ENCODE measurements at places on chromosomes 11 and 22.

DNA sequence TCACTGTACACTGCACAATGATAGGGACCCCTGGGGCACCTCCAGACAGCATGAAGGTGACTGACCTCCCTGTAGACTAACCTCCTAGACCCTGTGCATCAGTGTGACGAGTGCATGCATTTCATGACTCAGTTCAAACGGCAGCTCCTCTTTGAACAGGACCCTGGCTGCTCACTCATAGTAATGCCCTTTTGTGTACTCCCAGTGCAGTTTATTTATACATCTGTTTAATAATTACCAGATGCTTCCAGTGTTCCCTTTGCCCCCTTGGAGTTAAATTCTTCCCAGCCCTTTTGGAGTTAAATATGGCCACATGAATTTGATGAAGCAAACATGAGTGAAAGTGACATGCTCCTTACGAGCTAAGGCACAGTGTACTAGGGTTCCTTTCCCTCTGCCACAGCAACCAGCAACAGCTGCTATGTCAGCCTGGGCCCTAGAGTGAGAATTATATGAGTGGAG, 72.4 kb downstream of the PANX1 start:
- peak; percentile 71 for DNase-seq

GRCh38 chr11:36711104-36711825, 113.2 kb upstream of the RAG2 start:
- no peak for DNase-seq

DNA sequence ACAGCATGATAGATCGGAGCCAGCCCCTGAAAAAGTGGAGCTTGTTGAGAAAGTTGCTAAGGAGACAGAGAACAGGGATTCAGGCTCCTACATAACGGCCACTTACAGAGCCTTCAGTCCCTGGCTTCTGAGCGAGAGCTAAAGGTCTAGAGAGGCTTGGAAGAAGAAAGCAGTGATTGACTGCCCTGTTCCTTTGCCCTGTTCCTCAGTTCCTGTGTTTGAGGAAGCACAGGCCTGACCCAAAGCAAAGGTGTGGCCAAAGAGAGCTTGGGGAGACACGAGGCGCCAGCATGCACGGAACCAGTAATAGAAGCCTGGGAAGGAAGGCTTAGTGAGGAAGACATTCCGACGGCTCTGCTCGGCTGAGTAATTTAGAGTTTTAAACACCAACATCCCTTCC, 74.1 kb upstream of the CSNK2A3 start:
- no peak for DNase-seq

DNA sequence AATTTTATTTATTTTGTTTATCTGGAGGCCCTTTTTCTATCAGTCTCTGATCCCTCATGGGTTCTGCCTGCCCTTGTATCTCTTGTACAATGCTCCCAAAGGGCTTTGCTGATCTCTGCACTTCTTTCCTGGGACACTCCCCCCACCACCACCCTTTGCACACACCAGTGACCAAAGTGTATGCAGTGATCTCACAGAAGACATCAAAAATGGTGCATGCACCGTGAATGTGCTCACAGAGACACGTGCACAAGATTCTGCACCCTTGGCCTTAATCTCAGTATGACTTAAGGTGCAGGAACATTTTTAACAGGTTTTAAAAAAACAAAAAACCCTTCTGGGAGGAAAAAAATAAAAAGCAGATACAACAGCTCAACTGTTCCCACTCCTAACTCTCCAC, 12.2 kb upstream of the ADSL start:
- DNase-seq = no peak

DNA sequence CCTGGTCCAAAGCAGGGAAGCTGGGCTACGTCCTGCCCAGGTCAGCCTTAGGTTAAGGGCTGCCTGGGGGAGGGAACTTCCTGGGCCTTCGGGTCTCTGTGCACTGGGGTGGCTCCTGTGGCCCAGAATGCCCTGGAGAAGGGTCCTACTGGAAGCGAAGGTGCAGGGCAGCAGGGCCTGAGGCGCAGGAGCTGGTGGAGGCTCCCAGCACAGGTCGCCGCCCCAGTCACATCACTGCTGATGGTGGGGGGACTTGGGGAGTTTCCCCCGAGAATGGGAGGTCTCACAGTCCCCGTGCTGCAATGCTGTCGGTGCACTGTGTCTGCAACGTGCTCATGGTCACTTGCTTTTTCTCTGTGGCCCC, 815 bp upstream of the SMIM38 start:
- DNase-seq = no peak

DNA sequence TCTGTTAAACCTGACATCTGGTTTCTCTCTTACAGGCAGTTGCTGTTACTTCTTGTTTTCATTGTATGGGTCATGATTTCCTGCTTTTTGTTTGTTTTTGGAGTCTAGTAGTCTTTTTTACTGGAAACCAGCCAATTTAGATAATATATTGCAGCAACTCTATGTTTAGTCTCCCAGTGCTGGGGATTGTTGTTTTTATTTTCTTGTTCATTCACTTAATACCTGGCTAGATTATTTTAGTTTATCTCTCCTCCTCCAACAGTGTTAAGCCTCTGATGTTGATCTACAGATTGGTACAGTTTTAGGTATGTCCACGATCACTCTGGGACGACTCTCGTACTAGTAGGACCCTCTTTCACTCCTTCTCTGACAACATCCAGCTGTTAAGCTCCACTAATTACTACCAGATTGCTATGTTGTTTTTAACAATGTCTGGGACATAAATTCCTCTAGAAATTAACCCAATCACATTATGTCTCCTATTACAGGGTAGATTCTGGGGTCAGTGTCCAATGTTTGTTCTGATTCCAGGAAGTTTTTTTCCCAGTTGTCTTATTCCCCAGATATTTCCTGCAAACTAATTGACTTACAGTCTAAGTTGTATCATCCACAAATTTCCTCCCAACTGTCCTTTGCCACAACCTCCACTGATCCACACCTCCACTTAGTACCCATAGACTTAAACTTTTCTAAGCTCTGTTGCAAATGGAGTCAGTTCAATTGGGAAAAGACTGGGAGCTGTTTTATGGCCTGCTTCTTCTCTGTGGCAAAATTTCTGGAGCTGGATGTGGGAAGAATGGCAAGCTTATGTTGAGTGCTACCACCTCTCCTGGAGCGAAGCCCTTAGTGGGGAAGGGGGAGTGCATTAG, 1280.6 kb upstream of the CNTN5 start:
- DNase-seq = no peak

DNA sequence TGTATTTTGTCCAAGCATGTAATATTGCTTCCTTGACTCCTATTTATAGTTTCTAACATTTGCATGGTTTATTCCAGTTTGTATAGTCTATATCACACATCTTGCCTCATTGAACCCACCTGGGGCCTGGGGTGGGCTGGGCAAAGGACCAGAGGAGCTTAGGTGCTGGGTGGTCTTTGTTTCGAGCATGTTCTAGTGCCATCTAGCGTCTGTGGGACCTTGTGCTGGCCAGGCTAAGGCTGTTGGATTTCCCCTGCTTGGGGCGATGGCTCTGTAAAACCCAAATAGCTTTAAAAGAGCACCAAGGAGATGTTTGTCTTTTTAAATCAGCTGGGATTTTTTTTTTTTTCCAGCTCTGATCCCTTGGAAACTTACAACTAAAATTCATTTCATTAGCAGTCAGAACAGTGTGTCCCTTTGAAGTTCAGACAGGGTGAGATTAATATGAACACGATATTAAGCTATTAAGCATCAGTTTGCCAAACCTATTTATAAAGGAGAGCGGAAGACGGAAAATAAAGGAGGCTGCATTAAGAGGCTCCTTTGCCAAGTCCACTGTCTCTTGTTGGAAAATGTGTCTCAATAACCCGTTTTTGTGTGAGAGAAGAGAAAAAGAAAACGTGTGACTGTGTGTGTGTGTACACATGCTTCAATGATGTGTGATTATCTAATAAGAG, 157.4 kb downstream of the COMMD9 start:
- peak; percentile 51 for DNase-seq

DNA sequence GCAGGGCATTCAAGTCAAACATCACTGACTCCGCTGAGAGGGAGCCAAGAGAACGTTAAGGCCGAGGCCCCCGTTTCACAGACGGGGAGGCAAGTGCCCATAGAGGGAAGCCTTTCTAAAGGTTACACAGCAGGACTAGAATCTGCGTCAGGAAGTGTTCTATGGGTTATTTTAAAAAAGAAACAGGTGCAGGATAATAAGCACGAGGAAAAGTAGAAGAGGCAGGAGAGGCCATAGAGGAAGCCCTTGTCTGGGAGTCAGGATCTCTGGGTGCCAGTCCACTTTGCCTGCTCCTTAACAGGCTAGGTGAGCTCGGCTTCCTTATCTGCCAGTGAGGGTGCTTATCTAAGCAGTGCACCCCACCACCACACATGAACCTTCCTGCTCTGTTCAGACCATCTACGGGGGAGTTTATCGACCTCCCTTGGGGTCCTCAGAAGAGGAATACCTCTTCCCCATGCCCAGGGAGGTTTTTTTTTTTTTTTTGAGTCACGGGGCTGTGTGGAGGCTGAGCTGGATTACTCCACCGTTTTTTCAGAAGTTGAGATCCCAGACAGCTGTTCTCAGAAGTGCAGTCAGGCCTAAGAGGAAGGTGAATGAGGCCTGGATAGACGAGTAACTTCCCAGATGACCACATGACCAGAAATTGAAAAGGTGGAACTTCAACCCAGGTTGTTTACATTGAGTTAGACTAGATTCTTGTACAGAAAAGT, 1.2 kb upstream of the FCHSD2 start:
- DNase-seq = no peak

GRCh38 chr11:975827-976226, 50.2 kb downstream of the AP2A2 start:
- peak; percentile 40 for DNase-seq

GRCh38 chr11:77249427-77249826, 52.1 kb downstream of the GDPD4 start:
- DNase-seq = no peak

DNA sequence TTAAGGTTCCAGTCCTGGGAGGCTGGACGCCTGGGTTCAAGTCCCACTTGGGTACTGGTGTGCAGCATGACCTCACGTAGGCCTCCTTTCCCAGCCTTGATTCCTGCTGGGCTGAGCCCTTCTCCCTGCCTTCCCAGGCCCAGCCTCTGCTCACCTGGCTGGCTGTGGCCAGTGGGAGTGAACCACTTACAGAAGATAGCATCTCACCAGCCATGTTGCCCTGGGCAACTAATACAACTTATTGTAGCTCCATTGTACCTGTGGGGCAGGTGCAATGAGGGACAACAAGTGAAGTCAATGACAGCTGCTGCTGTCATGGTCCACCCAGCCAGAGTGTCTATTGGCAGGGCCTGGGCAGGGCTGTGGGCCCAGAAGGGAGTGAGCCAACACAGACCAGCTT, 48.4 kb upstream of the MPEG1 start:
- DNase-seq = no peak

- peak; percentile 2 for DNase-seq
These were observed 232.6 kb downstream of the FAT3 start for GRCh38 chr11:92457250-92457649.

GRCh38 chr11:94128291-94128745, 323 bp upstream of the PANX1 start:
- DNase-seq = no peak

DNA sequence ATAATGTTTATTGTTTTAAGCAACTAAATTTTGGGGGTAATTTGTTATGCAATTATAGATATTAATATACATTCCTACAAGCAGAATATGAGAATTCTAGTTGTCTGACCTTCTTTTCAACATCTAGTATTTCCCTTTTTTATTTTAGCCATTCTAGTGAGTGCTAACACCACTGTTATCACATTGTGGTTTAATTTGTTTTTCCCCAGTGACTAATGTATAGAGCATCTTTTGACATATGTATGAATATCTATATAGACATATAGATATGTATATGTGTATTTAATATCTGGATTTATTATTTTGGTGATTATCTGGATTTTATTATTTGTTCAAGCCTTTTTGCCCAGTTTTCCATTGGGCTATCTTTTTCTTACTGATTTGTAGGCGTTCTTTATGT, 66.6 kb downstream of the STIM1 start:
- DNase-seq = no peak

DNA sequence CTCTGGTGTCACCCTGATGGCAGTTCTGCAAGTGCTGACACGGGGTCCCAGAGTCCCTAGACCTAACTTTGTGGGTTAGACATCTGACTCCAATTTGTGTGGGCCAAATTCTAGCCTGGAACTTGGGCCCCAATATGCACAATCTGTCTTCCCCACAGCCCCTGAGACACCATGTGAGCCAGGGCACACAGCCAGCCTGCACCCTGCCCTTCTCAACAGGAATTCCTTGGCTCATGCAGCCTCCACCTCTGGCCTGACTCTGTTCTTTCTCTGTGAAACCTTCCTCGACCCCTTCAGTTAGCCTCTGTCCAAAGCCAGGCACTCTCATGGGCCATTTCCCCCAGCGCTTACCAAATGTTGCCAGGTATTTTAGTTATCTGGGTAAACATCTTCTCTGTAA, 59.1 kb upstream of the POU2AF1 start:
- DNase-seq = no peak

DNA sequence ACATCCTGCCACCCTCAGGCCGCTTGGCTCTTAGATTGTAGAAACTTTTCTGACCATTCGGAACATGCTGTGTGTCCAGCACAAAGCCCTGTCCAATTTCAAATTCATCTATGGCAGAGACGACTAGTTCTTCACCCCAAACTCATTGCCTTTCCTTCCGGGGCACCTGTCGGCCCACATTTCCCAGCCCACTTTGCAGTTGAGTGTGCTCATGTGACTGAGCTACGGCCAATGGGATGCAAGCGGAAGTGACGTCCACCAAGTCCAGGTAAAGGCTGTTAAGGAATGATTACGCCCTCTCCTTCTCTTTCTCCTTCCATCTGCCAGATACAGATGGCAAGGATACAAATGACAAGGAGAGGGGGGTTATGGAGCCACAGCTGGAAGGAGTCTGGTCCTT, 32.5 kb downstream of the SYT13 start:
- no peak for DNase-seq

- DNase-seq = no peak
These were observed 51.7 kb upstream of the OR9Q1 start for GRCh38 chr11:57972013-57972367.

DNA sequence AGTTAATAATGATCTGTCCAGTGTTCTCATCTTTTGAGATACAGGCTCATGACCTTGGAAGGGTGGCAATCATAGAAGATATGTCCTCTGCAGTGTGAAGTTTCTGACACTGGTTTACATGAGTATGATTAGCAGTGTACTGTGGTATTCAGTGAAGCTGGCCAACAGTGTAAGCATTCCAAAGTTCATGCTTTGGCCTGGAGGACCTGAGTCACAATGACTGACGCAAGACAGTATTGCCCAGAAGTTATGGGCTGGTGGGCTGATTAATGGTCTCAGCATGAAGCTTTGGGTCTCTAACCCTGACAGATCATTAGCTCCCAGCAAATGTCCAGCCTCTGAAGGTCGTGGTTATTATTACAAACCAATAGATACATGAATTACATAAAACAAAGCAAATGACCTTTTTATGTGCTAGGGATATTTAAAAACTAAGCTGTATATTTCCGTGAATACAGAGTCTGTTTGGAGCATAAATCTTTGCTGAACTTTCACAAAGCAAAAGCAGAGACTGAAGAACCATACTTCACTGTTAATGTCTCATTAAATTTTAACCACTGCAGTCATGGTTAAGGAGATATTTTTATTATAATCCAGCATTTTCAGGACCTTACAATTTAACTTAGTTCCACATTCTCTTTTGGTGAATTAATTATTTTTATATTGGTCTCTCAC, 28.3 kb upstream of the USP47 start:
- DNase-seq = peak; percentile 96
